ENCODE measurements at places on chromosomes 1 and 21.
A peak's percentile ranks its signal among the peaks of the same experiment; 100 is the strongest.

- no peak for DNase-seq
Observed at GRCh38 chr1:69172003-69173000, 395.4 kb upstream of the LRRC7 start.

DNA sequence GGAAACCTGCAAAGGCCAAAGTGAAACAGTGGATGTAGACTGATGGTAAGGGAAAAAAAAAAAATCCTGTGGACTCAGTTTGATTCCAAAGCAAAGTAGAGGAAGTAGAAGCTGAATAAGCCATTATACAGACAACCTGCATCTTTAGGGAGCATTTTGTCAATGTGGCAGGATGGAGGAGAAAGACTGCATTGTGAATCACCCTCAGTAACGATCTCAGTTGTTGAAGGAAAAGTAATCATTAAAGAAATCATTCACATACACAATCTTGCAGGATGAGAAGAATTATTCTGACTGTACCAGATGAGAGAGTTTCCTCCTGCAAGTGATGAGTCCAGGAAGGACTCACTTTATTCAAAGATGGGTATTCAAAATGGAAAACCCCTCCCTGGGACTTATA lies 45.1 kb upstream of the TRIM67 start:
- no peak for DNase-seq

GRCh38 chr1:186033847-186034271 lies 299.7 kb downstream of the HMCN1 start:
- no peak for DNase-seq

GRCh38 chr1:182279302-182279701 lies 112.3 kb downstream of the GLUL start:
- DNase-seq = no peak

GRCh38 chr1:85577419-85578320 lies 2.9 kb upstream of the CCN1 start:
- DNase-seq = peak; percentile 85

GRCh38 chr1:219732814-219733491 lies 120.0 kb upstream of the ZC3H11B start:
- DNase-seq = no peak

GRCh38 chr21:36719614-36720013 lies 20.7 kb downstream of the SIM2 start:
- DNase-seq = no peak

DNA sequence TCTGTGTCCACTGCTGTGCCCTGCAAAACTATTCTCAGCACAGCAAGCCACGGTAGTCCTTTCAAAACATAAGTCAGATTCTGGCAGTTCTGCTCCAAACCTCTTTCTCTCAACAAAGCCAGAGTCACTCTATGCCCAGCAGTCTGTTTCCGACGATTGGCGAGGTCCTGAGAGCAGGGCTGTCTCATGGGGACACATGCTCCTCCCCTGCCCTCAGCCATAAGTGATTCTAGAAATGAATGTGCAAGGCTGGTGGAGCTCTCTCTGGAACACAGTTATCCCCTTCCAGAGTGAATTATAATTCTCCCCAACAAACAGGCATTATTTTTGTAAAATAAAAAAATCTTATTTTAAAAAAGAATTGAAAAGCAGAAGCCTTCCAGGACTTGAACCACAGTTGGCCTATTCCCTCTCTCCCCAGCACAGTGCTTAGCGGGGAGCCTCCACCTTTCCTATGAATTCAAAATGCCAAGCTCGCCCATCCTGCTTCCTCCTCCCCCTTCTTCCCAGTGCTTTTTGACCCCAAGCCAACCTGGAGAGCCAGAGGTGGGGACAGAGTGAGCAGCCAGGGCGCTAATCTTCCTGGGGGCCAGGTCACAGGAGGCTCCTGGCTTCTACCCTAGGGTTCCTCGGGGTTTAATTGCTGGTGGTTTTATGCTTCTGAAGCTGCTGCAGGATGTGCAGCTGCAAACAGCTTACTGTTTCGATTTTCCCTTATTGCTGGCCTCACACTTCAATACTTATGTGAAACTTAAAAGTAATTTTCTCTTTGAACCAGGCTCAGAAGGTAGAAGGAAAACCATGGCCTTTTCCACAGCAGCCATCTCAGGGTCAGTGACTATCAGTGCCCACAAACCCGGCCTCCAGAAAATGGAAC lies 41.1 kb downstream of the KCNJ6 start:
- no peak for DNase-seq

DNA sequence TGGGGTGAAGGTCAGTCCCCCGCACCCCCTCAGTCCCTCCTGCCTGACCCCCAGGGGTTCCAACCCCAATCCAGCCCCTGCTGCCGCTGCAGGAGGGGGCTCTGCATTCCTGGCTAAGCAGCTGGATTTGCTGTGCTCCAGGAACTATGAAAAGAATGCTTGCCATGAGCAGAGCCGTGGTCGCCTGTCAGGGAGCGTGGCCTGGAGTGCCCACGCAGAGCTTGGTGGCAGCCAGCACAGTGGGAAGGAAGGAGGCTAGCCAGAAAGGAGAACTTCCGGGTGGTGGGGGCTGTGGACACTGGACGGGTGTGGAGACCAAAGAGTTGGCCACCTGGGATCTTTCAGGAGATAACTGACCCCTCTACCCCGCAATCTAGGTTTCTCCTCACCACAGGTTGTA lies 5.6 kb downstream of the COL8A2 start:
- no peak for DNase-seq

DNA sequence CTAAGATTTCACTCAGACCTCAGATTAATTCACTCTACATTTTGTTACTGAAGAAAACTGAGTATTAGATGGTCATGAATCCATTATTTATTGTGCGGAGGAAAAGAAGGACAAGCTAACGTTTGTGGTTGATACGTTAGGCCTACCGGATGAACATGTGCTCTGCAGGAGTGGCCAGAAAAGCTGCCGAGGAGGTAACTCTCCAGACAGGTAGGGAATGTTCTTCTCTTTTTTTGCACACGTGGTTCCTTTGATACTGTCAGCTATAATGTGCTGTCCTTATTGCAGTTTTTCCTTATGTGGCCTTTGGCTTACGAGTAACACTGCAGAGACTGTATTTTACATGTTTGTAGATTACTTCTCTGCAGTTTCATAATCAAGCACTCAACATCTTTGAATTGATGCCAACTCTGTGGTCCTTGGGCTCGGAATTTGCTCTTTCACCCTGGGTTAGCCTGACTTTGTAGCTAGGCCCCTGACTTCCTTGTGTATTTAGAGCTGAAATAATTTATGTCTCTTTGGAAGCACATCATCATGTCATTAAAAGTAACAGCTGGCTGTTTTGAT lies 13.6 kb downstream of the MTR start:
- no peak for DNase-seq

- DNase-seq = no peak
Observed at GRCh38 chr1:234891427-234891826, 237.2 kb downstream of the TOMM20 start.

DNA sequence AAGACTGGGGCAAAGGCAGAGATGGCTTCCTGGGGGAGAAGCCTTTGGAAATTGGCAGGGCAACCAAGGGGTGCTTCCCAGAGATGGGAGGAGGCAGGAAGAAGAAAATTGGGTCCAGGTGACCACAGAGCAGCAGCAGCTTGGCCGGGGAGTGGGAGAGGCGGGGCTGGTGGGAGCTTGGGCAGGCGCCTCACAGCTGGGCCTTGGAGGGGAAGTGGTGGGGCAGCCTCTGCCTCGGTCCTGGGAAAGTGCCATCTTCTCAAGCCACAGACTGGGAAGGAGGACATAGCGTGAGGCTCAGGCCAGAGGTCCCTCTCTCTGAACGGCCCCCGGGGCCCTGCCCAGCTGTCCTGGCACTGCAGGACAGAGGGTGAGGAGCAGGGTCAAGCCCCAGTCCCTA lies 24.0 kb upstream of the WASF2 start:
- no peak for DNase-seq

- DNase-seq = peak; percentile 74
Observed at GRCh38 chr21:46064870-46065214, 33.1 kb upstream of the COL6A2 start.

DNA sequence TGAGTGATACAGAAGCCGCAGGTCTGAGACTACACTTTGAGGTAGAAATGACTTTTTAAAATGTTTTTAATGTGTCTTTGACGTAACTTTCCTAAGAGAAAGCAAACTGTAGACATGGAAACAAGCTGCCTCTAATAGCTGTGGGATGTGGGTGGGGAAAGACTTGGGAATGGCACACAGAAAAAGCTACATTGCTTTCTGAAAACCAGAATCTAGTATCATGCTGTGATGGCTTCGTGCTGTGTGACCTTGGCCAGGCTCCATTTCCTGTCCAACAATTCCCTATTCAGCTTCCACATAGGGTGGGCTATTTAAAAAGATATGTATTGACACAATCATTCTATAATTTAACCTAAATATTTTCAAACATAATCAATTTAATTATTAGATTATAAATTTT lies 909.1 kb downstream of the NCAM2 start:
- no peak for DNase-seq

GRCh38 chr1:101924700-101925099 lies 72.0 kb downstream of the OLFM3 start:
- DNase-seq = no peak

GRCh38 chr1:205693421-205693991 lies 13.2 kb upstream of the SLC45A3 start:
- no peak for DNase-seq

- no peak for DNase-seq
Observed at GRCh38 chr1:243179720-243180119, 75.4 kb downstream of the CEP170 start.

DNA sequence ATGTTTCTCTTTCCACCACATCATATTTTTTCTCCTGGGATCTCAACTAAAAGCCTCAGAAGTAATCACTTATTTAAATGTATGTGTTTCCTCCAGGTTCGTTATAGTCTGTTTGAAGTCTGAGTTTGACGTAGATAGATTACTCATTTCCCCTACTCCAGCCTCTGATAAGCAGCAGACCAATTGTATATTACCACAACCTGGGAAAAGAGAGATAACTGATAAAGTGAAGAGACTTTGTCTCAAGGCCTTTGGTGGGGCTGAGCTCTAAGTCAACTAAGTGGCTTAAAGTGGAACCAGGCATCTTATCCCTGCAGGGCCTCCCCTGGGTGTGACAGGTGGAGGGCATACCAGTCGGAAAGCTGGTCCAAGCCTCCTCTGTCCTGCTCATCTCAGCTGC lies 34.9 kb upstream of the CACNA1E start:
- no peak for DNase-seq

GRCh38 chr1:115596080-115596780 lies 45.5 kb upstream of the VANGL1 start:
- DNase-seq = no peak

- no peak for DNase-seq
Observed at GRCh38 chr1:18882486-18882885, 19.9 kb downstream of the ALDH4A1 start.

DNA sequence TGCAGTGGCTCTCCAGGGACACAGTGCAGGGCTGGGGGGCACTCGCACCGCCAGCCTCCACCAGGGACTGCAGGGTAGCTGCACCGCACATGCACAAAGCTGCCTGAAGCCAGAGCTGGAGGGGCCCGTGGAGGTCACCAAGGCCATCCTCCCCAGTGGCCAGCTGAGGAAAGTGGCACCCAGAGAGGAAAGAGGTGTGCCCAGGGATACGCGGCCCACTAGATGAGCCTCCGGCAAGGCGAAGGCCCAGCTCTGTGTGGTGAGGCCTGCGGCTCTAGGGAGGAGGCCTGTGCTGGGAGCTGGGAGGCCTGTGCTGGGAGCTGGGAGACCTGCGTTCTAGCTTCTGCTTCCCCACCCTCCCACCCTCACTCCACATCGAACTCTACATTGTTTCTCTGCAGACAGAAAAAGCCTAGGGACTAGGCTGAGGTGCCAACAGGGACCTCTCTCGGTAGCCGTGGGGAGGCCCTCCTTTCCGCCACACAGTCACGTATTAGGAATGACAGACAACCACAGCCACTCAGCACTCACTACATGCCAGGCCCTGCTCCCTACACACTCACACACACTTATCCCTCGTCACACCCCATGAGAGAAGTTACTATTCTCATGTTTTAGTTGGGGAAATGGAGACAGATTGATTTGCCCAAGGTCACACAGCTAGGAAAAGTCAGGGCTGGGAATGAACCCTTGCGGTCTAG lies 921 bp upstream of the ASCL5 start:
- no peak for DNase-seq

DNA sequence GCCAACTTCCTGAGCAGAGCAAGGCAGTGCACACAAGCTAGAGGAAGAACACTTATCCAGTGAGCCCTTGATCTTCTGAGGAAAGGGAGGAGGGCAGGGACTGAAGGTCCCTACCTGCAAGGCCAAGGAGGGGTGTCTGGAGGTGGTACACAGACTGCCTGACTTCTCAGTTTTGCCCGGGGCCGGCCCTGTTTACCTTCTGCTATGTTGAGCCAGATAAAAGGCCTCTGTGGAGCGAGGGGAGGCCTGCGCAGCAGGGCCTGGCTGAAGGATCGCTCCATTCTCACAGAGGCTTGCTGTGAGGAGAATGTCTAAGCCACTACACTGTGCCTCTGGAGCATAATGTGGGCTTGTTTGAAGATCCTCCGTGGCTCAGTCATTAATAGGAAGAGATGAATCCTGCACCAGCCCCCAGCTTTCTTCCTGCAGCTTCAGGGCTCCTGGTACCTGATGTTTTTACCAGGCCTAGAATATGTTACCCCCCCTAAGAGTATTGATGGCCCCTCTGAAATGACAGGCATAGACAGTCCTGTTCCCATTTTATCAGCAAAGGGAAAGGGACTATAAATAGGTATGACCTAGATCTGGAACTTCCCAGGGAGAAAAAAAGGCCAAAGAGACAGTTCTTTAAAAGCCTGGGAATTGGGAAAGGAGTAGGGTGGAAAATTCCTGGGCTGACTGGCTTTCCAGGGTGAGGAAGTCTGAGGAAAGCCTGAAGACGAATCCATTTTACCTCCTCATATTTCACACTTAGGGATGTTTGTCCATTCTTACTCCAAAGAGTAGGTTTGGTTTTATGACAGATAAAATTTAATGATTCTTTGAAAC lies 4.7 kb downstream of the POGK start:
- DNase-seq = no peak

GRCh38 chr1:115922801-115923200 lies 53.5 kb upstream of the SLC22A15 start:
- no peak for DNase-seq

GRCh38 chr1:87176514-87176913 lies 152.2 kb upstream of the LMO4 start:
- no peak for DNase-seq

GRCh38 chr1:203555511-203556046 lies 61.6 kb downstream of the OPTC start:
- DNase-seq = no peak

GRCh38 chr1:175402336-175402735 lies 209.8 kb upstream of the KIAA0040 start:
- DNase-seq = no peak

- no peak for DNase-seq
Observed at GRCh38 chr1:115867216-115867615, 26.3 kb upstream of the NHLH2 start.

DNA sequence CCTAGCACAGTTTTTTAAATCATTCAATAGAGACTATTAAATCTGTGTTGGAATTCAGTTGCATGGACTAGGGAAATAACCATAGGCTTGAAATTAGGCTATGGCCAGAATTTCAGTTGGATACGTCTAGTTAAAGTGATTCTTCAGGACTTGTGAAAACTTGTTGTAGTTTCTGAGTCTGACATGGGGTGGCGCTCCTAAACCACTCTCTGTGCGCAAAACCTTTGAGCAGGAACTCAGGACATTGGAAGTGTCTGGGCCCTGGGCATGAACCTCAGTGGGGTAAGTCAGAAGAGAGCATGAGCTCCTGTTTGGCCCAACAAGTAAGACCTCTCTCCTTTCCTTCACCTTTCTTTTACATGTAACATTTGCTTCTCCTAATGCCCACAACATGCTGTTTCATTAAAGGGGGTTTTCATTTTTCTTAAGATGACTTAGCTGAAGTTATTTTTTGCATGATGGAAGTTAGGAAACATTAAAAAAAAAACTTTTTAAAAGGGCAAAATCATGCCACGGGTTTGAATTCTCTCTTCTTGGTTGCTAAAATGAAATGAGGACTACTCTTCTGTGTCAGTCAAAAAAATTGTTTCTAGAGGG lies 17.1 kb upstream of the CCDC190 start:
- no peak for DNase-seq
